ENCODE measurements at places on chromosomes 2 and 18.
A peak's percentile ranks its signal among the peaks of the same experiment; 100 is the strongest.

- DNase-seq: no peak
Observed at GRCh38 chr18:38174173-38174572, 608.6 kb upstream of the CELF4 start.

DNA sequence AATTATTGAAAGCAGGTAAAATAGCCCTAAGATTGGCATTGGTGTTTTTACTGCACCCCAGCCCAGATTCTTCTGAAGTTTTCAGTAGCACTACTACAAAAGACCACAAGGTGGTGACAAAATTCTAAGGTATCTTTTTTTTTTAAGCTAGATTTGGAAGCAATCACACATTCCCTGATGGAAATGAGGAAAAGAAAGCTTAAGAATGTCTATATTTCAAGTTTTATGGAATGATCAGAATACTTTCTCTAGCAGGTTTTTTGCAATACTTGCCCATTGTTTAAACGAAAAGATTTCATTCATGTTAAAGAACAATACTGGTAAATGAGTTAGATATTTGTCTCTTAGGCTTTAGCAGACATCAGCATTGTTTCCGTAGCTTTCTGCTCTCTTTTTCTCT is 32.1 kb upstream of the ZNF638 start:
- DNase-seq: no peak

DNA sequence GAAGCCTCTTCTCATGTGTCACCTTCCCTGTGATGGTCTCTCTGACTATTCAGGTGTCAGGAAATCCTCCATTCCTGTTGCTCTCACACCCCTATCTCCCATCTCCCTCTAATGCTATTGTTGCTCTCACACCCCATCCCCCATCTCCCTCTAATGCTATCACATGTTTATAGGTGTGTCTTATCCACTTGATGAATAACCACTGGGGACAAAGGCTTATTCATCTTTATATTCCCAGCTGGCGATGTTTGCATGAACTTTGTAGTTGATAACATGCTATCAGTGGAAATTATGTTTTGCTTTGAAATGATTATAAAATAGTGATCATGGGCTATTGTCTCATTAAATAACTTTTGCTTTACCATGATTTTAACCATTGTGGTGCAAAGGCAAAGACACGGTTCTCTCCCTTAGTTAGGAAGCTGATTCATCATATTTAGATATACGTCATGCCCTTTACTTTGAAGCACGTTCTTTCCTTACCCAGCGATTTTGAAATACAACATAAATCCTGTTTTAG is 220.5 kb downstream of the PMAIP1 start:
- DNase-seq: no peak

DNA sequence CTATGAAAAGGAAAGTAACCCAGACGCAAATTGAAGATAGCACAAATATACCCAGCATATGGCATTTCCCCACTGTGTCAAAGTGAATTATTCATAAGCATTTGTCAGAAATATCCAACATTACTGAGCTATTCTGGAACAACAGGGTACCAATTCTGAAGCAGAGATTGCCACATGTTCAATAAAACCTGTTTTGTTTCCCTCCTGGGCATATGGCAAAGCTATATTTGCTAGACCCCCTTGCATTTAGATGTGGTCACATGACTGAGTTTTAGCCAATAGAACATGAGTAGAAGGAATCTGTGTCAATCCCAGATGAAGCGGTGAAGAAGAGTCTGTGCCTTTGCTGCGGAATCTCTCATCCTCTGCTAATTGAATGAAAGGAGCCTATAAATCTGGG is 296.4 kb upstream of the DLGAP1 start:
- DNase-seq: no peak

- DNase-seq: no peak
Observed at GRCh38 chr18:46387441-46388131, 269.4 kb downstream of the LOXHD1 start.

- DNase-seq: no peak
Observed at GRCh38 chr18:9885170-9886004, at the start of gene TXNDC2. TXNDC2 (plus strand) TSS chr18:9885973; CDS start chr18:9886681, 708 bp downstream.

- DNase-seq: no peak
Observed at GRCh38 chr18:49618742-49619681, 57.2 kb downstream of the LIPG start.

- no peak for DNase-seq
Observed at GRCh38 chr18:11115276-11115675, 34.1 kb downstream of the PIEZO2 start.

- DNase-seq: no peak
Observed at GRCh38 chr2:17579605-17580318, 39.3 kb downstream of the VSNL1 start.

DNA sequence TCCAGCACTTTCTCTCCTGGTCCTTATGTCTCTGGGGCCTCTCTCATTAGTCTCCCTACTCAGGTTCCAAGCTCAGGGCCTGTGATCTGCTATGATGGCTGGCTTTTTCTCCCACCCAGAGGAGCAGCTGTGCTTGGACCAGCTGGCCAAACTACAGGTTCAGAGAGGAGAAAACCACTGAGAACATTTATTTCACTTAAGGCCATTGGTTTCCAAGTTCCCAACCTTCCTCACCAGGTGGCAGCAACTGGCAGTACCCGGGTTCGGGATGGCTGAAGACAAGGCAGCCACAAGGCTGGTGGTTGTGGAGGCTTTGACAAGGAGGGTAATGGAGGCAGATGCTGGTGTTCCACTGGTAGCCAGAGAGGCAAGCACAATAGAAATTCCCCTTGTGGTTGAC is 29.9 kb upstream of the SELENOI start:
- DNase-seq: no peak

DNA sequence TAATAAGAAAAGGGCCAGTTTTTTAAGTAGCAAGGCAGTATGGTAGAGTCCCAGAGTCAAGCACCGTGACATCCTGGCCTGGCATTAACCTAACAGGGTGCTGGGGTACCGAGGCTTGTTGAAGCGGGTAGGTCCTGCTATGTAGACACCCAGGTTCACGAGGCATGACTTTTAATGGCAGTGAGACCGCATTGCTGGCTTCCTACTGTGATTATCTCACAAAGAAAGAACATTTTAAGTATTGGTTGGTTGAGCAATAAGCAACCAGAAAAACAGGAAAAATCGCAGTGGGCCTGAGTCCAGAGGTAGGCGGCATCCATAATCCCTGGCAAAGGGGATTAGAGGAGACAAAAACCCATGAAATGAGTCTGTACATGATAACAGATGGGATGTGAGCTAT is 927.9 kb upstream of the ACVR2A start:
- no peak for DNase-seq

DNA sequence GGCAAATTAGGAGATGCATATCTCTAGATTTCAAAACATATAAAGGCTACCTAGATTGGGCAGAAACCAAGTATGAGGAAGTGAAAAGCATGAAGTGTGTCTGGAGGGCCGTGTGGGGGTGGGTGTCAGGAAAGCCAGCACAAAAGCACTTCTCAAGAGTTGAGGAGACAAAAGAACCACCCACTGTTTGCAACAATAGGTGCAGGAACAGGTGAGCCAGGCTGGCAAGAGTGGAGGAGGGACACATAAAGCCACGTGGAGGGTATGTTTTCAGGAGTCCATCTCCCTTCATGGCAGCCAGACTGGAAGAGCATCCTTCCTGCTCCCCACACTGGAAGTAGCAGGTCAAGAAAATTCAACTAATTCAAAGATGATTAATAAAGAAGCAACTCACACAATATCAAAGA is 96.4 kb downstream of the CERS6 start:
- DNase-seq: no peak

GRCh38 chr2:85712849-85713612 is 18.9 kb downstream of the GNLY start:
- DNase-seq: no peak

GRCh38 chr18:39434223-39434920 is 1868.8 kb upstream of the CELF4 start:
- DNase-seq: no peak

DNA sequence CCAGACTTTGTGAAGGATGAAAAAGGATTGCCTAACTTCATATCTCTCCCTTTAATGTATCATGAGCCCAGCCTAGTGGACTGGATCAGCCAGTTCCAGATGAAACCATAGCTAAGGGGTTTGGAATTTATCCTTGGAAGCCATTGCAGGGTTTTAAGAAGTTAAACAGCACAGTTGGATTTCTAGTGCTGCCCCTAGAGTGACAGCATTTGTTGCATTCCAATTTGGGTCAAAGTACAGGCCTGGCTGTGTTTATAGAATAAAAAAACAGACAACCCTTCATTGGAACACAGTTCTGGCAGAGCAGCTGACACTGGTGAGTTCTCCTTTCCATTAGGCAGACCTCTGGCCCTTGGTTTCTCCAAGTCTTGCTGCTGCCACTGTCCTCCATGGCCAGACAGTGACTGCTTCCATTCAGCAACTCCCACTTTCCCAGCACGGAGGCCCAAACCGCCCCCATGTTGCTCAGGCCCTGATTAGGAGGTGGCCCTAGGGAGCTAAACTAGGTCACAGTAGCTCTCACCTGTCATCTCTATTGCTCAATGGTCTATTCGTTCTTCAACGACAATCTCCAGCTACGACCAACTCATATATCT is 8.0 kb downstream of the GPR39 start:
- no peak for DNase-seq

DNA sequence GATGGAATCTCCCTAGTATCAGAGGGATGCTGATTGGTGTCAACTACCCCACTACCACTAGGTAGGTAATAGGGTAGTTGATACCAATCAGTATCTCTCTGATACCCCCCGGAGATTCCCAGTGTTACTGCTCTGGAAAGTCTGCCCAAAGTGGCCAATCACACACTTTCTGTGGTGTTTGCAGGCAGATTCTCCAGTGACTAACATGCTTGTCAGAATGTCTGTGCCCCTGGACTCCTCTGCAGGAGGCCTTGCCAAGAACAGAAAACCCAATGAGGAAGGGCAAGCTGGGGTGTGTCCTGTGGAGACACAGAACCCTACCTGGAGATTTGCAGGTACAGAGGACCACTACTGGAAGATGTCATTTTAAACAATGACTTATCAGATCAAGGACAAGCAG is 135.1 kb downstream of the RIT2 start:
- DNase-seq: no peak

- no peak for DNase-seq
Observed at GRCh38 chr2:229993236-229993635, 70.9 kb downstream of the FBXO36 start.

GRCh38 chr18:54860941-54861340 is 32.7 kb downstream of the RAB27B start:
- DNase-seq: peak; percentile 62

DNA sequence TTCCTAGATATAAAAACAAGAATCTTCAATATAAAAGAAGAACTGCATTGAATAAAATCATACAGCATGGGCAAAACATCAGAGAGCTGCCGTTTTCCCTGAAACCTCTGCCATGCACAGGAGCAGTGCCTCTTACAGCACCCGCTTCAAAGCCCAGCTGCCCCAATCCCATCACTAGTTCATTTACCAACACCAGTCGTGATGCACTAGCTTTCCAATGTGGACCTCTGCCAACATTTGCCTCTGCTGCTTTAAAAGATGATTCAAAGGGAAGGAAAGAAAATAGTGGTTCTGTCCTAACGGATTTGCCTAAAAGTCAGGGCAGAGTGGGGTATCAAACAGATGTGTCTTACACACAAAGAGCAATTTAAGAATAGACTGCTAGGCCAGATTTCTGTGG is 43.4 kb upstream of the AP1S3 start:
- DNase-seq: no peak

DNA sequence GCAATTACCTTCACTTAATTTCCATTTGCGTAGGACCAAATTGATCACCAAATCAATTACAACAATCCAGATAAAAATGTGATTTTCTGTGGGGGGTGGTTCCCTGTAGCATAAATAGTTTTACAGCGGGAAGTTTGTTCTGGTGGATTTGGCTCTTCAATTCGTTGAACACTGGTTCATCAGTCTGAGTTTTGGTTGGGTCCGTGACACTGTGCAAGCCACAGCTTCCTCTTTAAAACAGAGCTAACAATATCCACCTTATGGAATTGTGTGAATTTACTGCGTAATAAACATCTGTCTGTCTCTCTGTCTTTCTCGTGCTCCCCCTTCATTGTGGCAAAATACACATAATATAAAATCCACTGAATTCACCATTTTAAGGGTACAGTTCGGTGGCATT is 310.8 kb downstream of the TGIF1 start:
- DNase-seq: no peak

DNA sequence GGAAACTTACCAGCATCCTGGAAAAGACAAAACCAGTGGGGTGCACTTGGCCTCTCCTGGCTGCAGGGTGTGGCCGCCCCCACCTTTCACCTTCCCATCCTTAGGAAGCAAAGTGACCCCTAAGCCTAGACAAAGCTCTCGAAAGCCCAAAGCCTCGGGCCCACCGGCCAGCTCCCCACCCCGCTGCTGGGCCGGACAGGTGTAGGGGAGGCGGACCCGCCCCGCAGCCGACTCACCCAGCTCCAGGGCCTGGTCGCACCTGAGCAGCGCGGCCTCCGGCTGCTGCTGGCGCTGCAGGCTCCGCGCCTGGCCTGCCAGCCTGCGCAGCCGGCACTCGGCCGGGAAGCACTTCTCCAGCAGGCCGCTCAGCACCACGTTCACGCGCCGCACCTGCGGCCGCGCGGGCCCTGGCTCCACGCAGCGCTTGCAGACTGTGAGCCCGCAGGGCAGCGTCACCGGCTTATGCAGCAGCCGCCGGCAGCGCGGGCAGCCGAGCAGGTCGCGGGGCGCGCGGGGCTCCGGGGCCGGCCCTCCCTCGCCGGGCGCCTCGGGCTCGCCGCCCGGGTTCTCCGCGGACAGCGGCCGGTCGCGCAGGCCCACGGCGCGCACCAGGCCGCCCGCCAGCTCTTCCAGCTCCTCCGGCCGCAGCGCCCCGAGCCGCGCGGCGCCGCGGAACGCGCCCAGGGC is 979 bp downstream of the LONRF2 start:
- DNase-seq: no peak

DNA sequence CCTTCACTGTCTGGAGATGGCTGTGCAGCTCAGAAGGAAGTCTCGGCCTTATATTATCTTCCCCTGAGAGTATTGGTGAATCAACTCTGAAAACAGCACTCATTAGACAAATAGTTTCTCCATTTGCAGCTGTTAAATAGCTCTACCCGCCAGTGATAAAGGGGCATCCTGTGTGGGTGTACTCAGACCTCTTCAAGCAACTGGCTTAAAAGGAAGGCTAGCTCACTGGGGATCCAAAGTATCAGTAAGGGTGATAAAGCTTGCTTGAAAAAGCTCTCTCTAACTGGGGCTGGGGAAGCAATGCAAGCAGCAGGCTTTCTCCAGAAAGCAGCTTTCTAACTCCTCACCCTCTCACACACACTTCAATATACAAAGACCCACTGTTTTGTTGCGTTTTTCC is 64.9 kb upstream of the PSMD14 start:
- DNase-seq: no peak

GRCh38 chr2:121182520-121182919 is 102.5 kb downstream of the TFCP2L1 start:
- DNase-seq: no peak

DNA sequence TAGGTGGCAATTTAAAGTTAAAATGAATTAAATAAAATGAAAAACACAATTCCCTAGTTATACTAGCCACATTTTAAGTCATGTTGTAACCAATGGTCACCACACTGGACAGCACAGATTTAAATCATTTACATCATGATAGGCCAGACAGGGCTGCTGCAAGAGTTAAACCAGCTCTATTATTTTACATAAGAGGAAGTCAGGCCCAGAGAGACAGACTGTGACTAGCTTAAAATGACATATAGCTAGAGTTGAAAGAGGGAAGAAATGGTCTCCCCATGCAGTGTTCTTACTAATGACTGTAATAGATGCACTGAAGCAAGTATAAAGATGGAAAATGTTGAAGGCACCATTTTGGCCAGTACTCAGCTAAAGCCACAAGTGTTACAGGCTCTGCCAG is 69.6 kb downstream of the SLC66A3 start:
- DNase-seq: no peak

All from bone marrow (tissue), 2 donors.